ENCODE measurements at places on chromosomes 3 and 15.

DNA sequence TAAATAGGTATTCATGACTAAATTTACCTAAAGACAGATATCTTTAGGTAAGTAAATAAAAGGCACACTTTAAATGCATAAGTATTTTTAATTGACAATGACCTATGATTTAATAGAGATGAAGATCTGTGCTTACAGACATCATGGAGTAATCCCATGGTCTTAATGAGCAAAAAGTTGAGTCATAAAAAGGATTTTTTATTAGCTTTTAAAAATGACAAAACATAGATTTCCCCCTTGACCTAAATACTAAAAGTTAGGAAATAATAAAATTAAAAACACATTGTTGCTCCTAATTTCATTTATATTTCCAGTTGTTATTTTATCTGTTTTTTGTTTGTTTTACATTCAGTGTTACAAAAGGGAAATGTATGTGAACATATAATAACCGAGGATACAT lies 1005.7 kb downstream of the ROBO1 start:
- DNase-seq, result no peak

DNA sequence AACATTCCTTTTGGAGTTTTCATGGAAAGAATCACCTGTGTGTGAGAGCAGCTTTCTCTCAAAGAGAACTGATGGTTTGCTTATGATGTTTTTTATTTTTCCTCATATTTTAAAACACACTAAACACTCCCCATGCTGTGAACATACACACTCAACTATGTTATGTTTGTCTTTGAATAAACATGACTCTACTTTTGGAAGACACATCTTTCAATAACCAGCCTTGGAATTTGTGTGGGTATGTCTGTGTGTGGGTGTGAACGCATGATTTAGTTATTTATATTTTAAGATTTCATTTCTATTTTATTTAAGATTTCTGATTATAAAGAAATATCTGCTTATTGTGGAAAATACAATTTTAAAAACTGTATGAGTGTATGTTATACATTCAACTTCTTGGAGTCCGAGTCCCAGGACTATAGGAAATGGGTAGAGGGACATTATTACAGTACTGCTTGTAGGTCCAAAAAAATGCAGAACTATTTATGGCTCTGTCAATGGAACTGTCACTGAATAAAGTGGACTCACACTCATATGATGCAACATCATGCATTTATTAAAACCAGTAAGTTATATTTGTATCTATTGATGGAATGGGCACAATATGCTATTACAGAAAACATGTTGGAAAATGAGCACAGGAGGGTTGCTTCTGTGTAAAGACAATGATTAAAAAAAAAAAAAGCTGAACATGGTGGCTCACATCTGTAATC lies 43.5 kb downstream of the PDZRN3 start:
- no peak for DNase-seq

DNA sequence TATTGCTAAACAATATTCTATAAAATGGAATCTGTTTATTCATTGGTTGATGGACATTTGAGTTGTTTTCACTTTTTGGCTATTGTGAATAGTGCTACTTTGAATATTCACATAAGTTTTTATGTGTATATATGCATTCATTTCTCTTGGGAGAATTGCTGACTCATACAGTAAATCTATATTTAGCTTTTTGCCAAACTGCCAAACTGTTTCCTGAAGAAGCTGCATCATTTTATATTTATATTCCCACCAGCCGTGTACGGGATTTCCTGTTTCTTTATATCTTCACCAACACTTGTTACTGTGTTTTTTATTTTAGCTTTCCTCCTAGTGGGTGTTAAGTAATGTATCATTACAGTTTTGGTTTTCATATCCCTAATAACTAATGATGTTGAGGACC lies 12.5 kb upstream of the TCAIM start:
- no peak for DNase-seq

GRCh38 chr3:34360713-34361112 lies 562.3 kb downstream of the PDCD6IP start:
- no peak for DNase-seq

GRCh38 chr3:194225988-194226663 lies 90.2 kb downstream of the HES1 start:
- DNase-seq, result no peak
